ENCODE measurements at places on chromosomes 2 and 18.

- no peak for DNase-seq
These were observed 21.8 kb upstream of the RPIA start for GRCh38 chr2:88669482-88670214.

DNA sequence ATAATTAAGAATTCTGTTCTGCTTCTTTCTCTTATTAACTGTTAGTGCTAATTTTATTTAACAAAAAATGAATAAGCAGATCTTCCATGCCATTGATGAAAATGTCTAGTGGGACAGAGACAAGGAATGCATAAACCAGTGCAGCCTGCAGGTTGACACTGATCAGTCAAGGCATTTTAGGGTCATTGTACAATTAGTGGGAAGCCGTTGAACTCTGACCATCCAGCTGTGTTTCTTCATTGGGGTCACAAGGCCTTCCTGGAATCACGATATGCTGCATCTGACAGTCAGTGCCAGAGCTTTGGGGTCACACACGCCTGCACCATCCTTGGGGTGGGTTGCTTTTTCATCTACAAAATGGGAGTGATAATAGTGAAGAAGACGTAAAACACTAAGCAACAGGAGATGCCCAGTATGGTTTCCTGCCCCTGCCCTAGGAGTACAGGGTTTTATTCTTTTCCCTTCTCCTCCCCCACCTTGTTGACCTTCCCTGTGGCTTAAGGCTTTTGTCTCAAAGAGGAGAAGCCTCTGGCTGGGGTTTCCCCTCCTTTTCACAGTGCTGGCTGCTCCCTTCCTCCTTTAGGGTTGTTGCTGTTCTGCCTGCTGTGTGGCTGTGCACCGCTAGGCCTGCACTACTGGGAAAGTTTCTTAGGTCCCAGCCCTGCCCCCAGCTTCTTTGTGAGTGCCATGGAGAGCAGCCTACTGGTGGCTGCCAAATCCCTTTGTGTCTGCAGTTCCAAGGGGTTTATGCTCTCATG is 245.6 kb downstream of the TPGS2 start:
- no peak for DNase-seq

- no peak for DNase-seq
These were observed 6.2 kb downstream of the TTL start for GRCh38 chr2:112488201-112488600.

DNA sequence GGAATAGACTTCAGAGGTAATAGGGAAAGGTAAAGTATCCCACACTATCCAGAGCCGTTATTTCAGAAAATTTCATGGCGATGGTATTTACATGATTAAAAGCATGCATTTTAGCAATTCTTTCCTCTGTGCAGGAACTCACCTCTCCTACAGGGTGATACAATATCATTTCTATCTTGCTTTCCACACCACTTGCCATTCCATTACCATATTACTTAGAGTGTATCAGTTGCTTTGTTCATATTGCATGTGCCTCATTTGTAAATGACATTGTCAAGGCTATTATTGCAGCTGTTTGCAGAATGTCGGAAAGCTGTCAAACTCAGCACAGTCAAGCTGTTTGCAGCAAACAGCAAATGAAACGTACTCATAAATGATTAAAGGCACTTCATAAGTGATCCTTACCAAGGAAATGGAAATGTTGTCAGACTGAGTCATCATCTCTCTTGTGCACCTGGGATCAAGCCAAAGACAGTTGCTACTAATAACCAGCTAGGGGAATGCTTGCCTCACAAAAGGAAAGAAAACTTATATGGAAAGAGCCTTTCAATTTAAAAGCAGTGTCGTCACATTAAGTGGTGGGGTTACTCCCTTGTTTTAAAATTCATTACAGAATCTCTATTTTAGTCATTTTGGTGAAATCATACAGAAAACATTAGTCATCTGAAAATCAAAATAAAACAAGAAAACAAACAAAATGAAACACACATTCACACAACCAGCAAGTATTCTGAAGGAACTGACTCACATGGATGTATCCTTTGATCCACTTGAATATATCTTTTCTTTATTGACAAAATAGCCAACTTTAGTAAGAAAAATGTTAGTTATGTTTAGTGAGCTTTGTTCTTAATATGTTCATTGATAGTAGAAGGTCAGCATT is 1064.1 kb upstream of the CNTNAP5 start:
- no peak for DNase-seq

- DNase-seq, result no peak
These were observed 1.2 kb downstream of the GYPC start for GRCh38 chr2:126657148-126657635.

DNA sequence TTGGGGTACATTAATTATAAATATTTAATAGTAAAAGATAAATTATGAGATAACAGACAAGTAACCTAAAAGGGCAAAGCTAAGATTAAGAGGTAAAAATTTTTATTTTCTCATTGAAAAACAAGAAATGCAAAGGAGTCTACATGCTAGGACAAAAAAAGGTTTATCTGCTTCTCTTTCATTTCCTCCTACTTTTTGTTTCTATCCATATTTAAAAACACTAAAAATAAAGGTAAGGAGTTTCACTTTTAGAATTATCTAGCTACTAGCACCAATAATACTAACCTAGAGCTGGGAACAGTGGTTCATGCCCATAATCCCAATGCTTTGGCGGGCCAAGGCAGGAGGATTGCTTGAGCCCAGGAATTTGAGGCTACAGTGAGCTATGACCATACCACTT is 1551.7 kb upstream of the SLC39A10 start:
- no peak for DNase-seq

All from RWPE2 (cell line).